ENCODE measurements at places on chromosomes 11 and 22. TPM values are rescaled to one million over a fixed set of nuclear protein-coding genes. Genes with fewer than 3 reads are reported as not detected.
A peak's percentile ranks its signal among the peaks of the same experiment; 100 is the strongest.

DNA sequence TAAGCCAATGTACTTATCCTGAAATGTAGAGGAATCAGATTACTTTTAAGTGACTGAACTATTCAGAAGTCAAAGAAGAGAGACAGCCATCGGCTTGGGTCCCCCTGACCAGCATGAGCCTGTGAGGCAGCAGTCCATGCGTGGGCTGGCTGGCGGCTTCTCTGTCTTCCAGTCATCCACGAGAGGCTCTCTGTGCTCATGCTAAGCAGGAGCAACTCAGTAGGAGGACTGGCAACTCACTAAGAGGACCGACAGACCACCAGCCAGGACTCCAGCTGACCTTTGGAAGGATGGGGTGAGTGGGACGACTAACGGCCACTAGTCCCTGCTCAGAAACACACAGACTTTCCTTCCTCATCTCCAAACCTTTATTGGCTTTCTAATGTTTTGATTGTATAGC, 43.6 kb downstream of the ARFGAP3 start:
- H3K27me3 ChIP-seq = no peaks in the 10 kb centered on the region
- peaks cover 56% of the 10 kb centered on the region for H3K36me3 ChIP-seq
- DNase-seq = peak; percentile 57
- H3K4me3 ChIP-seq = no peak overlapping the region
- peak overlapping the region; percentile 1 for H3K27ac ChIP-seq

GRCh38 chr11:35337136-35337913, 82.0 kb downstream of the SLC1A2 start:
- H3K4me1 ChIP-seq = peaks cover 34% of the 10 kb centered on the region
- 0 out of 2 replicates have a peak overlapping the region, but pooled peaks have one; percentile 15 for H3K4me3 ChIP-seq
- no peaks in the 10 kb centered on the region for H3K27me3 ChIP-seq
- H3K36me3 ChIP-seq = no peaks in the 10 kb centered on the region
- H3K27ac ChIP-seq = peak overlapping the region; percentile 98

DNA sequence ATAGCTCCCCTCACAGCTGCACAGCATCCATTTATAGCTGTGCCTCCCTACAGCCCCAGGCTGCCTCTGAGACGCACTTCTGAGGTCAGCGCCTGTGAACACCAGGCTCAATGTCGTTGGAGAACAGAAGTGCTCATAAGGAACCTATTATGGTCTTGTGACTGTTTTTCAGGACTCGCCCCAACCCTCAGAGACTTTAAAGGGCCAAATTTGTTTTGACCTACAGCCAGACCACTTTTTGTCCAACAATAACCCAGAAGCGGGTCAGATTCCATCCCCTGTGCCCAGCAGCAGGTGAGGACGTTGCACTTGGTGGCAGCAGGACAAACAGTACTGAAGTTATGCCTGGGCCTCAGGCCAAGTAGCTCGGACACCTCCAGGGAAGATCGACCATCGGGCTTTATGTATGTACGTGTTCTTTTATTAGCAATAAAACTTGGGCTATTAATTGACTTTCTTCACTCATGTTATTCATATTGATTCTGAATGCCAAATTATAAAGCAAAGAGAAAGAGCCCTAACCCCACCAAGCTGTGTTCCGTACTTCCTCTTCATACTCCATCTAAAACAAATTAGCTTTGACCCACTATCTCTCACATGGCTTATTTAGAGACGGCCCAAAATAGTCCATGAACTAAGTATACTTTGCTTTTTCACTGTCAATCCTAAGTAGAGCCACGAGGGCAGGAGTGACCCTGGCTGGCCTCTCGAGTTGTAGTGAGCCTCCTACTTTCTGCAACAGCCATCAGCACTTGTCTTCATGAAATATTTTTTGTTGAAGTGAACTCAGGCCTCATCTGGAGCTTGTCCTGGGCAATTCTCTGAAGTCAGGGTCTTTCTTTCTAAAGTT, 92.3 kb upstream of the PAX6 start:
- H3K4me3 ChIP-seq = no peak overlapping the region
- H3K27ac ChIP-seq = no peak overlapping the region
- no peak for DNase-seq
- H3K27me3 ChIP-seq = no peaks in the 10 kb centered on the region
- no peaks in the 10 kb centered on the region for H3K4me1 ChIP-seq
- no peaks in the 10 kb centered on the region for H3K36me3 ChIP-seq

GRCh38 chr11:126422446-126422845, 67.0 kb downstream of the ST3GAL4 start:
- no peak overlapping the region for H3K27ac ChIP-seq
- DNase-seq = no peak
- no peaks in the 10 kb centered on the region for H3K4me1 ChIP-seq
- H3K4me3 ChIP-seq = no peak overlapping the region

- H3K27ac ChIP-seq = no peak overlapping the region
- no peak overlapping the region for H3K4me3 ChIP-seq
- H3K36me3 ChIP-seq = no peaks in the 10 kb centered on the region
- DNase-seq = no peak
- H3K27me3 ChIP-seq = no peaks in the 10 kb centered on the region
Measured at GRCh38 chr11:71130106-71130505, 122.3 kb downstream of the SHANK2 start.

DNA sequence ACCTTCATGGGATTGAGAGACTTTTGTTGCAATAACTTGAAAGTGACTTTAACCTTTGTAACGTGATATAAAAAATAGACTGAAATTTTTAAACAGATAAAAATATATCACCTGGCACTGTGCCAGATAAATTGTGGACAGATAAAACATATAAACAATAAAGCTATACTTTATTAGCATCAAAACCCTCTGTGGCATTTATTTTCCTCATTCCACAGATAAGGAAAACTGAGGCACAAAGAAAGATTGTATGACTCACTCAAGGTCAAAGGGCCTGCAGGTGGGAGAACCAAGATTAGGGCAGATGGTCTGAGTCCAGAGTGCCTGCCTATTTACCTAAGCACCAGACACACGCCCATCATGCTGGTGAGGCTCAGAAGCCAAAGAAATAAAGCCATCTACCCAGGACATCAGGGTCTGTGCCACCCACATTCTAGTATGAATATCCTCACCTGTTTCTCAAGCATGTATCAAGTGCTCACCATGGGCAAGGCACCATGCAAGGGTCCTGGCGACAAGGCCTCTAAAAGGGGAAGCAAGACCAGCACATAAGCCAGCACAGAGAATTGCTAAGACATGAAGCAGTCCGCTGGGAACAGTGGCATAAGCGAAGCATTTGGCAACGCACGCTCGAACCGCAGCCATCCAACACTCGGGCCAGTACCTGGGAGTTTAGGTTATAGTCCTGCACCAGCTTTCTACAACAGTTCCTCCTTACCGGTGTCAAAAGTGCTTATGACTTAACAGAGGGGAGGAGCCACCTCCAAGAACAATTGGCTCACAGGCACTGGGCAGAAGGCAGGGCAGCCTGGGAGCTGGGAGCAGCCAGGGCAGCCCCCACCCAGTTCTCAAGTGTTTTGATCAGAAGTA, 17.6 kb downstream of the MYH9 start:
- no peaks in the 10 kb centered on the region for H3K27me3 ChIP-seq
- H3K36me3 ChIP-seq = no peaks in the 10 kb centered on the region
- 0 out of 2 replicates have a peak overlapping the region, but pooled peaks have one; percentile 12 for H3K4me3 ChIP-seq
- peaks cover 89% of the 10 kb centered on the region for H3K4me1 ChIP-seq
- peak overlapping the region; percentile 66 for H3K27ac ChIP-seq

DNA sequence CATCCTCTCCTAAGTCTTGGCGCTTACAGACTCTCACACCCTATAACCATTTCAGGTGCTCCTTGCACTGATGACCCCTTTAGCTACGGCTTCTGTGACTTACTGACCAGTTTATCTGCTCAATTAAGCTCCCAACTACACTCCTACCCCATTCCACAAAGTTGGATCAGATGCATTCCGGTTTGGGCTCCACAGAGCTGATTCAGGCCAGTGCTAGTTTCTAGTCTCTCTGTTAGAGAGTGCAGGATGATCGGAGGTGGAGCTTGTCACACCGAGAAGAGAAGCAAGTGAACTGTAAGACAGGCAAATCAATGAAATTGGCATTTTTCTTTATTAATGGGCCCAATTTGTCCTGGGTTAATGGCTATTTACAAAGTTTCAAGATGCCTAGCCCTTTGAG, 436.8 kb upstream of the CADM1 start:
- no peaks in the 10 kb centered on the region for H3K4me1 ChIP-seq
- DNase-seq = no peak
- no peak overlapping the region for H3K4me3 ChIP-seq

DNA sequence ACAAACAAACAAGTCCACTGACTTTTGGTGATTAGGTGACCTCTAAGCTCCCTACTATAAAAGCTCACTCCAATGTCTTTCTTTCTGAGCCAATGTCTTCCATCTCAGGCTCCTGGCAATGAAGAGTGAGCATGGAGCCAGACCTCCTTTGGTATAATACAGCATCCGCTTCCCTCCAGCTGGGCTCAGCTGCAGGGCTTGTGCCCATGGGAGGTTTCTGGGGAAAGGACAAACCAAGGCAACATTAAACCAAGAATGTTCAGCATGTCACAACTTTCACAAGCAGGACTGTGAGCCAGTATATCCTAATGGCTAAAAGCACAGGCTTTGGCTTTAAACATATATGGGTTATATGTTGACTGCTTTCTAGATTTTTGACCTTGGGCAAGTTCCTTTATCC, 58.8 kb downstream of the EHF start:
- no peak overlapping the region for H3K27ac ChIP-seq
- H3K4me1 ChIP-seq = no peaks in the 10 kb centered on the region
- H3K27me3 ChIP-seq = no peaks in the 10 kb centered on the region
- no peaks in the 10 kb centered on the region for H3K36me3 ChIP-seq
- DNase-seq = no peak
- H3K4me3 ChIP-seq = no peak overlapping the region

GRCh38 chr11:47507563-47508239, 45.2 kb downstream of the CELF1 start:
- DNase-seq = no peak
- no peaks in the 10 kb centered on the region for H3K36me3 ChIP-seq
- H3K4me1 ChIP-seq = peaks cover 30% of the 10 kb centered on the region
- no peaks in the 10 kb centered on the region for H3K27me3 ChIP-seq
- H3K4me3 ChIP-seq = peak overlapping the region; percentile 15

- no peaks in the 10 kb centered on the region for H3K36me3 ChIP-seq
- no peaks in the 10 kb centered on the region for H3K4me1 ChIP-seq
- no peak overlapping the region for H3K27ac ChIP-seq
- no peaks in the 10 kb centered on the region for H3K27me3 ChIP-seq
- no peak overlapping the region for H3K4me3 ChIP-seq
- DNase-seq = peak; percentile 63
Measured at GRCh38 chr11:29534836-29535235, 482.0 kb downstream of the KCNA4 start.

GRCh38 chr11:113281052-113281725, 33.2 kb upstream of the TTC12 start:
- no peaks in the 10 kb centered on the region for H3K36me3 ChIP-seq
- H3K27ac ChIP-seq = no peak overlapping the region
- no peaks in the 10 kb centered on the region for H3K27me3 ChIP-seq
- no peaks in the 10 kb centered on the region for H3K4me1 ChIP-seq
- H3K4me3 ChIP-seq = no peak overlapping the region

DNA sequence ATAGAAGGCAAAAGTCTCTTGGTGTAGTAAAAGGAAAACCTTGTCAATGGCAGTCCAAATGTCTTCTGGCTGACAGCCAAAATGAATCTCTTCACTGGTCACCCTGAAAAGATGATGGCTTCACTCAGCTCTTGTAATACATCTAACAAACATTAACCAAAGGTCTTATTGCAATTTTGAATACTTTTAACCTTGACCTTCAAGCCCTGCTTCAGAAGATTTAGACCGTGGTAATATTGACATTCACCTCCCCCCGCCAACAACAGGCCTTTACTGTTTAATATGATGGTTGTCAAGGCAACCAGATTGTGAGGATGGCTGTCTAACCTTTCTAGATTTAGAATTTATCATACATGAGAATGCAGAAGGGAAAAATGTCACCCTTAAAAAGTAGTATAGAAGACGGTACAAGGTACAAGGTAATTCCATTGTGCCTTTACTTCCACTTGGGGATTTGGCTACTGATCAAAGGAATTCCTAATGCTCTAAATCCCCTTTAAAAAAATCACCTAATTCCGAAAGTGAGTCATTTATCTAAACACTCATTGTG, 342.3 kb downstream of the LARGE1 start:
- no peaks in the 10 kb centered on the region for H3K27me3 ChIP-seq
- no peak overlapping the region for H3K27ac ChIP-seq
- H3K4me3 ChIP-seq = no peak overlapping the region
- no peaks in the 10 kb centered on the region for H3K36me3 ChIP-seq
- no peaks in the 10 kb centered on the region for H3K4me1 ChIP-seq

- peak; percentile 31 for DNase-seq
- H3K4me3 ChIP-seq = no peak overlapping the region
- no peaks in the 10 kb centered on the region for H3K36me3 ChIP-seq
- peaks cover 52% of the 10 kb centered on the region for H3K4me1 ChIP-seq
- peak overlapping the region; percentile 80 for H3K27ac ChIP-seq
Measured at GRCh38 chr11:103434073-103434411, 324.8 kb downstream of the DYNC2H1 start.

- H3K36me3 ChIP-seq = no peaks in the 10 kb centered on the region
- no peak for DNase-seq
- no peaks in the 10 kb centered on the region for H3K27me3 ChIP-seq
- no peak overlapping the region for H3K4me3 ChIP-seq
- H3K27ac ChIP-seq = no peak overlapping the region
Measured at GRCh38 chr11:88188251-88188931, 13.1 kb upstream of the RAB38 start.

- no peak for DNase-seq
- H3K27me3 ChIP-seq = no peaks in the 10 kb centered on the region
- H3K36me3 ChIP-seq = no peaks in the 10 kb centered on the region
- no peak overlapping the region for H3K27ac ChIP-seq
Measured at GRCh38 chr11:103668859-103669258, 367.6 kb upstream of the DDI1 start.

- no peaks in the 10 kb centered on the region for H3K36me3 ChIP-seq
- no peaks in the 10 kb centered on the region for H3K27me3 ChIP-seq
- H3K27ac ChIP-seq = no peak overlapping the region
- DNase-seq = peak; percentile 61
- peaks cover 6% of the 10 kb centered on the region for H3K4me1 ChIP-seq
Measured at GRCh38 chr22:39325392-39325932, 6.0 kb upstream of the RPL3 start.

KBTBD4 gene
- 35.5 TPM for total RNA-seq

RNH1 gene
- total RNA-seq = 751 TPM

BANF1 gene
- 24.9 TPM for total RNA-seq

ACRV1 gene
- total RNA-seq = not detected

ACER3 gene
- total RNA-seq = 10.2 TPM

ZNRF3 gene
- 3.9 TPM for total RNA-seq

XKR3 gene
- total RNA-seq = not detected

All from GM23248 (cell line).